ENCODE measurements at places on chromosomes 12 and 14. TPM values are rescaled to one million over a fixed set of nuclear protein-coding genes. Genes with fewer than 3 reads are reported as not detected.

SNRPF gene
- 8.7 TPM for total RNA-seq

PLA2G1B gene
- total RNA-seq: not detected

TMTC2 gene
- 10.5 TPM for total RNA-seq

ADAM21 gene
- total RNA-seq: not detected

TC2N gene
- 26.8 TPM for total RNA-seq

CLEC2A gene
- total RNA-seq: not detected

CHD8 gene
- 65.6 TPM for total RNA-seq

LMO3 gene
- total RNA-seq: 13.1 TPM

P3H3 gene
- 13.6 TPM for total RNA-seq

SDR39U1 gene
- total RNA-seq: 35.9 TPM

NOS1 gene
- total RNA-seq: 1.4 TPM
